ENCODE measurements at places on chromosomes 7 and 10.
A peak's percentile ranks its signal among the peaks of the same experiment; 100 is the strongest.

GRCh38 chr7:157096286-157097055 lies 42.3 kb upstream of the UBE3C start:
- DNase-seq, result no peak

GRCh38 chr10:104516986-104517385 lies 124.1 kb upstream of the SORCS3 start:
- no peak for DNase-seq

DNA sequence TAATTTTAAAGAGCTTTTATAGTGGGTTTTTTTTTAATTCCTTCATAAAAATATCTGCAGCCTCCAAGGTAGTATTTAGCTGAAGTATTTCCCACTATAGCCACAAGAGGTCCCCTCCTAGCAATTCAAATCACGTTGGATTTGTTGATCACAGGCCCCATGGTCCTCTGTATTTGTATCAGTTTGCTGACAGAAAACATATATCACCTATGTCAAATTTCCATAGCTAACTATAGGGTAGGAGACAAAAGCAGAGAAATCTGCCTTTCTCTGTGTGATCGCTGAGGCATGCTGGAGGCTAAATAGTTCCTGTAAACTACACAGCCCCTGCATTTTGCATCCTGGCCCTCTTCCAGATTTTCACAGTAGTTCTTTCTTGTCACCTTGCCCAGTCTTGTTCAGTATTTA lies 1.7 kb upstream of the CTNNA3 start:
- DNase-seq, result peak; percentile 16

DNA sequence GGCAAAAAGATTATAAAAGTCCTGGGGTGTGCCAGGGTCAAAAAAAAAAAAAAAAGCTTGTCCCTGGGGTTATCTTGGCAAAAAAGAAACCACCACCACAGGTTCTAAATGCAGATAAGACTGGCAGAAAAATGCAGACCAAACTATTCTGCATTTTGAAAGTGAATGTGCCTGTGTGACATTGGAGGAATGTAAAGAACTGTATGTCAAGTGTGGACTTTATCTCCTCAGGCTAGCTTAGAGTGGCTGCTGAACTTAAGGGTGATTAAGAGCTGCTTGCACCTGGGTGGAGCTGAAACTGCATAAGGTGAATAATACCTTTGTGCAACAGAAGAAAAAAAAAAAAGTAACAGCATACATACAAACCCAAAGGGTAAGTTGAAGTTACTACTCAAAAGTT lies 1.3 kb upstream of the NAPEPLD start:
- DNase-seq, result no peak

DNA sequence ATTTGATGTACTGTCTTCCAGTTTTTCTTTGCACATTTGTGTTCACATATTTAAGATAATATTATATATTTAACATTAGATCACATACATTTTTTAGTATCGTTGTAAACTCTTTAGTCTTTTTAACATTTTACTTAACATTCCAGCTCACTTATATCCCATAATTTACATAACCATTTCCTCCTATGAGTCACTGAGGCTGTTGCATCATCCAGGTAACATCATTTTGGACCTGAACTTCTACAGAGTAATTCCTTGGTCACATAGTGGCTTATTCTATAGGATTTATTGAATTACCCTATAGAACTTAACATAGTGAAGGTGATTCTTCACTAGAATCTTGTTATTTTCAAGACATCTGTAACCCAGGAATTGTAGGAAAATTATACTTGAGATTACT lies 194.4 kb downstream of the POU6F2 start:
- no peak for DNase-seq

- DNase-seq, result no peak
Measured at GRCh38 chr7:15158141-15158810, 255.7 kb upstream of the DGKB start.

- DNase-seq, result no peak
Measured at GRCh38 chr10:124606822-124607221, 137.4 kb downstream of the FAM53B start.

DNA sequence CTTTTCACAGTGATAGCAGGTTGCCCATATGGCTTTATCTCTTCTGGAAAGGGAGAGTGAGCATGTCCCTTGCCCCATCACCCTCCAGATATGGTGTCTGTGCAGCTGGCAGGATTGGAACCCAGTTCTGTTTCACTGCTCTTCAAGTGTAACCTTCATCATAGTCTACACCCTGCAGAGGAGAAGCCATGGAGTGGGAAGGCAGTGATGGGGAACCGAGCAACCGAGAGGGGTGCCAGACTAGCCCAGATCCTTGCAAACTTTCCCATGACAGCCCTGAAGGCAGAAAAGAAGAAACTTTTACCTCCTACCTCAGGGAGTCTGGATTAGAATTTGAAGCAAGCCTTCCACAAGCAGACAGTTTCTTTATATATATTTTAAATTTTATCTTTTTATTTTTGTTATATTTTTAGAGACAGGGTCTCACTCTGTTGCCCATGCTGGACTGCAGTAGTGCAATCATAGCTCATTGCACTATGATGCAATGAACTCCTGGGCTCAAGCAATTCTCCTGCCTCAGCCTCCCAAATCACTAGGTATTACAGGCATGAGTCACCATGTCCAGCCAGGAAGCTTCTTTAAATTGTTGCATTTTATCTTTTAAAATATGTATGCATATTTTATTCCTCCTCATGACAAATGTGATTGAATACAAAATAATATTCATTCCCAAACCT lies 133.3 kb downstream of the KCNMA1 start:
- DNase-seq, result no peak

DNA sequence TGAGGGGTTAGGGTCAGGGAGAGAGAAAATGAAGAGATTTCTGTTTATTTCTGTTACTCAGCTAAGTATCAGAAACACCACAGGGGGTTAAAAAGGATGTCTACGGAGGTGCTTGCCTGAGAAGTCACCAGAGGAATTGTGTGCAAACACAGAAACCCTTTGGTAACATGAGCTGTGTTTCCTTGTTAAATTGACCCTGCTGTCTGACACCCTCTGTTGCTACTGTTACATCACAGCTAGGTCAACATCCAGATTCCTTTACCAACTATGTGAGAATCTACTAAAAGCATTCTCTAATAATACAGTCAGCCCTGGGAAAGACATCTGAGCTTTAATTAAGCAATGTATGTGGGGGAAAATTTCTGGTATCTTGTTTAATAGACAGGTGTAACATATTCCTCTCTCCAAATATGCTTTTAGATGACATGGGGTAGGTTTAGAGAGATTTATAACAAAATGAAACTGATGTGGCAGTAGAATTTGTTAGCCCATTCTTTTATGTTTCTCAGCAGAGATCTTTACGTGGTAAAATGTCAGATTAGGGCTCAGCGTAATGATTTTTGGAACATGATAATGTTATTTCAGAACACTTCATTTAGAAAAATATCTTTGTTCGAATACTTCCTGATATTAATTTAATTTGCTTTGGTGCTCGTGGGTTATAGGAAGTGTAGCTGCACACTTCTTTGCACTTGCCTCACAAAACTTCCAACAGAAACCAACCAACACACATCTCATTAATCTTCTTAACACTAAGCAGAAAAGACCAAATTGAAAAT lies 168.0 kb upstream of the AHR start:
- DNase-seq, result no peak

DNA sequence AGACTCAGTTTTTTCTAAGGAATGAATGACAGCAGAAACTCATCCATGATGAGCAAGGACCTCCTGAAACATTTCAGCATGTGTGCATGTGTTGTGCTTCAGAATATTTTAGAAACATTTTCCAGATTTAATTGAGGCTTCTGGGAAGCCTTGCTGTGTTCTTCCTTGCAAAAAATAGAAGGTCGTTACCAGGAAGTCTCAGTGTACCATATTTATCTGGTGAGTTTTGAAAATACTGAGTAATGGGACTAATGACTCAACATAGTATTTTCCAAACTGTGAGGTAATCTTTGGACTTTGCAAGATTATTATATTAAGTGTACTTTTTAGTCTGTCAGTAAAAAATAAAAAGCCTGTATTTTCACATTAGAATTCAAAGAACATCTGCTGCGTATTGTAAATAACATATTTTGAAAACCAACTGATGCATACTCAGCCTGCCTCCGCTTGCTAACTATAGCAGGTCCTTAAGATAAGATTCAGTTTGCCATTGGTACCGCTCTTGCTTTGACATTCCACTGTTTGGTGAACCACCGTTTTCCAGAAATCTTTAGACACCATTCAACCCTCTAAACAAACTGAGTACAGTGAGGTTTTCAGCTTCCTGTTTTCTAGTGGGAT lies 739.6 kb upstream of the GALNT17 start:
- no peak for DNase-seq

GRCh38 chr7:30062587-30062986 lies 34.4 kb downstream of the PLEKHA8 start:
- no peak for DNase-seq

DNA sequence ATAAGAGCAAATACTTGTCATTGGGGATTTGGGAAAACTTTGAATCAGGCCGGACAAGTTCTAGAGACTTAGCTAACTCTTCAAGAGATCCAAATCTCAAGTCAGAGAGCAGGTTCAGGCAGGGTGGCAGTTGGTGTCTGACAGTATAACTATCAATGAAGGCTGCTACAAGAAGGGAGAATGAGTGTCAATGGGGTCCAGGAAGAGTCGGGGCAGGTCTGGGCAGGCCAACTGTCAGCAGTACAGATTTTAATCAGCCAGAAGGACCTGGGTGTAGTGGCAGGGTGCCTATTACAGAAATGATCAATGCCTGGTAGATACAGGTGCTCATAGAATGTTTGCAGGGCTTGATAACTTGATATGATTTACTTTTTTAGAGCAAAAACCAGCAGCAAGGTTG lies 751.1 kb downstream of the GRM8 start:
- no peak for DNase-seq

- DNase-seq, result no peak
Measured at GRCh38 chr10:4587466-4587865, 238.5 kb upstream of the AKR1E2 start.

GRCh38 chr7:75920431-75921161 lies 5.6 kb downstream of the POR start:
- DNase-seq, result no peak

GRCh38 chr7:31910191-31910590 lies 160.0 kb downstream of the PDE1C start:
- DNase-seq, result no peak

DNA sequence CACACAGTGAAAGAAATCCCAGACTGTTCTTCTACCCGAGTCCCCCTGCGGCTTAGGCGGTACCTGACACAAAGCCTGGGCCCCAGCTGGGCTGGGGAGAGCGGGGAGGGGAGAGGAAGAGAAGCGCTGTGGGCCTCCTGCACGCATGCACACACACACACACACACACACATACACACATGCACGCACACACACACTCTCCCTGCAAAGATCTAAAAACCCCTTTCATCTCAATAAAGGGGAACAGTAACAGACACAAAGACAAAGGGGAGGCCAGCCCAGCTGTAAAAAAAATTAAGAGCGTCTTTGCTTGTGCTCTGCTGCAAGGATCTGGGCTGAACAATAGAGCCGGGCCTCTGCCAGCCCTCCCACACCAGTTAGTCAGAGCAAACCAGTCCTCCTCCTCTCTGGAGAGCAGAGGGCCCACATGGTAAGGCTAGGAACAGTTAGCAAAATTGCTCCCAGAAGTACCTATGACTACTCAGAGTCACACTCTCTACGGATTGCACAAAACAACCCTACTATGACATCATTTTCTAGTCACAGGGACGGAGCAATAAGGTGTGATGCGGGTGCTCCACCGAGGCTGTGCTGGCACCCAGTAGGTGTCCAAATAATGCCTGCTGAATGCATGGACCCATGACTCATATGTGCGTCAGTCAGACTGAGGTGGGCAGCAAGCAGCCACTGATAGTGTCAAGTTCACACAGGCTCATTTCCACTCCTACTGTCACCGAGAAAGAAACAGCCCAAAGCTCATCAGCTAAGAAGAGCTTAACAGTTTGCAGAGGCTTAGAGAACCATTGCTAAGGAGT lies 9.2 kb downstream of the ITPRIP start:
- no peak for DNase-seq

DNA sequence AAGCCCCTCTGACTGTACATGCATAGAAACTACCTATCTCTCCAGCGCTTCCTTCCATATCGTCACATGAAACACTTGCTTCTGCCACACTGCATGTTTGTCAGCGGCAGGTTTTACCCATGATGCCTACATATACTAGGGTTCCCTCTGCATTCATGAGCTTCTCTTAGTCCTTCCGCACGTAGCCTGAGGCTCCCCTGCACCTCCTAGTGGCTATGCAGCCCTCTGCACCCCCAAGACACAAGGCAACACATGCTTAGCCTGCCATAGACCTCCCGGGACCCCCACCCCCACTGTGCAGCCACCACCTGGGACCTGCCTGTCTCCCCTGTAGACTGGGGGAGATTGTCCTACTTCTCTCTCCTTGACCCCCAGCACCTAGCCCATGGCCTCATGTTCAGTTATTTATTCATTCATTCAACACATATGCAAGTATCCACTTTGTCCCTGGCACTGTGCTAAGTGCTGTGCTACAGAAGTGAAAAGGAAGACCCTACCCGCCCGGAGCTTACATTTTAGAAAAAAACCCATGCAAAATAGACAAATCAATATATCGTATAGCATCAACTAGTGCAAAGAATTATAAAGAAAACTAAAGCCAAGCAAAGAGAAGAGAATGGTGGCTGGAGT lies 23.5 kb downstream of the TMEM273 start:
- DNase-seq, result no peak

DNA sequence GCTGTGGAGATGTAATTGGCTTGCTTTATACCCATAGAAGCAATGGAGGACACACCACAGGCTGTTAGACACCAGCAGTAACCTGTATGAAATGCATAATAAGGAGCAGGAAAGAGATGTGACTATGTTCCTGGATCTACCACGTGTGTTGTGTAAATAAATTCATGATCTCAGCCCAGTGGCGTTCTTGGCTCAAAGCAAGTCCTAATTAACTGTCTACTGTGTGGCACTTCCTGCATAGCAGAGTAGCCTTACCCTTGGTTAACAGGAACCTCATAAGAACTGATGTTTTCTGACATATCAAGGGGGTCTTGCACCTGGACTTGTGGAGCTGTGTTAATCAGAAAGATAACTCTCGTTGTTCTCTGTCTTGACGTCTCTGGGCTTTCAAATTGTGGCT lies 25.7 kb upstream of the FAM180A start:
- peak; percentile 93 for DNase-seq

DNA sequence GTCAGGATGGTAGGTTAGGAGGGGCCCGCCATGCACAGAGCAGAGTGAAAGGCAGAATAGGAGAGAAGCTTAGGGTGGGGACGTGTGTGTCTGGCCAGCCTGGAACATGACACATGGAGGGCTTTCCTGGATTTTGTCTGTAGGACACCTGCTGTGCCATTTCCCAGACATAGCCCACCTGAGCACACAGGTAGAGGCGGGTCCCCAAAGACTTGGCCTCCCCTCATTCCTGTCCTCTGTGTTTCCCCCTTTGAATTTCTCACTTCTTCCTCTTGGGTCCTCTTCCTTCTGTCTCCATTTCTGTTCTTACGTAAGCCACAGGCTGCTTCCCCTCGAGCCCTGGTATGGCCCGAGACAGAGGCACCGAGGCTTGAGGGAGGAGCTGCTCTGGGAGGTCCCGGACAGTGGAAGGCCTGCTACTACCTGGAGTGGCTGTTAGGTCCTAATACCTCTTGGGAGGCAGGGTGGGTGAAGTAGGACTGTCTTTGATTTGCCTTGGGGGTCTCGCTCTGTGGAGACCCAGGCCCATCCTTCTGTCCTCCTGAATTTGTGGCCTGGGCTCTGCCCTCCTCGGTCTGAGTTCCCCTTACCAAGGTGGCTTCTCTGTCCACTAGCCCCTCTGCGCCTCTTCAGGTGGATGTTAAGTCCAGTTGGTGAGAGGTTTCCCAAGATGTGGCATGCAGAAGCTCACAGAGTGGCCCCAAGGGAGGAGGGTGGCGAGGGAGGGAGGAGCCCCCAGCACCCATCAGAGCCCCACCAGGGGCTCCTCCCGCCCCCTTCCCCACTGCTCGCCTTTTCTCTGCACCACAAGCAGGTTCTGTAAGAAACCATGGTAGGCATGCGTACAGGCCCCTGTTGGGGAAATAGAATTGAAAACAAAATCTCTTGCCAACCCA lies 5.5 kb downstream of the ZNF775 start:
- no peak for DNase-seq

All from NCI-H2029 (cell line).